ENCODE measurements at places on chromosomes 7 and 10.

- peak; percentile 27 for DNase-seq
Observed at GRCh38 chr10:43843321-43844101, 194.8 kb upstream of the ZNF32 start.

GRCh38 chr7:112421666-112422486, 28.4 kb upstream of the IFRD1 start:
- DNase-seq: no peak

DNA sequence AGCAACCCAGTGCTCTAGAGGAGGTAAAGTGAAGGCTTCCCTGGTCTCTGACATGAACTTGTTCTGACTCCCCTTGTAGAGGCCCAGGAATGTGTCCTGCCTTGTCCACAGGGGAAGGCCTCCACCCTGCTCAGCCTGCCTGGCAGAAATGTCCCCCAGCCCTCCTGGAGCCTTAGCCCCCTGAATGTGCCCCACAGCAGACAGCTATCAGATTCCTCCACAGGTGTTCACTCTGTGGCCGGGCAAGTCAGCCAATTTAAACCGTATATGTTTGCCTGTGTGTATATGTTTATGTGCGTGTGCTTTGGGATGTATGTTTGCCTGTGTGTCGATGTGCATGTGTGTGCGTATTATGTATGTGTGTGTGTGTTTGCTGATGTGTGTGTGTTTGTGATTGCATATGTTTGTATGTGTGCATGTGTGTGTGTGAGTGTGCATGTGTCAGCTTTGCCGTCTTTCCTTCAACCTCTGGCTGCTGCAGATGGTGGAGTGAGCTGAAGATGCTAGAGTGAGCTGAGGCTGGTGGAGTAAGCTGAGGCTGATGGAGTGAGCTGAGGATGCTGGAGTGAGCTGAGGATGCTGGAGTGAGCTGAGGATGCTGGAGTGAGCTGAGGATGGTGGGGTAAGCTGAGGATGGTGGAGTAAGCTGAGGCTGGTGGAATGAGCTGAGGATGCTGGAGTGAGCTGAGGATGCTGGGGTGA, 68.9 kb upstream of the ANTXRL start:
- no peak for DNase-seq

DNA sequence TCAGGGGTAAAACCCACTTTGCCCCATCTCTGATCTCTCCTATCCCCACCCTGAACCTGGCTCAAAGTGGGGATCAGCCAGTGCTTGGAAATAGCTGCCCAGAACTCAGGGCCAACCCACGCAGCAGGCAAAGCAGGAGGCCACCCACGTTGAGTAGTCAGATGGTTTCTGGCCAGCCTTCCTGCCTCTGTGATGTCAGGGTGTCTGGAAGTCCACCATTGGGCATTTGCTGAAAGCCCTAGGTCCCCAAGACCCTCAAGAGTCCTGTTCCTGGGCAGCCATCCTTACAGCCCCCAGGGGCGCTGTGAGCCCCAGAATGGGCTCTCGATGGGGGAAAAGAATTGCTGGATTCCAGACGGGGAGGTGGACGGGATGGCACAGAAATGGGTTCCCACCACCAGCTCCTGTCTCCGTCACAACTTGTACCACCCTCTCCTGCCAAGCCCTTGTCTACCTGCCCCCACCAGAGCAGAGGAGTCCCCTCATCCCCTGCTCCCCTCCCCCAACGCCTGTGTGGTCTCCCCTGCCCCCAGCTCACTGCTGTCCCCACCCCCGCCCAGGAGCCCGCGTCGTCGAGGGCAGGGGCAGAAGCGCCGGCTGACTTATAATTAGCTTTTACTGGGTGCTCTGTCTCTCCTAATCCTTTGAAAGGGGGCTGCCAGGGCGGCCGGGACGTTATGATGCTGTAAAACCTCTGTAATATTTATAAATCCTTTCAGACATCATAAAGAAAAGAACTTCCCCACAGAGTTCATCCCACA, 3.9 kb downstream of the MYL10 start:
- DNase-seq: no peak
